ENCODE measurements at places on chromosomes 5 and 9. TPM values are rescaled to one million over a fixed set of nuclear protein-coding genes. Genes with fewer than 3 reads are reported as not detected.

The TMC1 gene
- 0.79 TPM for total RNA-seq

The IFNA13 gene
- under 0.01 TPM for total RNA-seq

The WNT8A gene
- not detected for total RNA-seq

The SUSD3 gene
- total RNA-seq = 0.54 TPM

The PCDHB2 gene
- 1.2 TPM for total RNA-seq

The ABCA2 gene
- 11.6 TPM for total RNA-seq

The CCDC127 gene
- total RNA-seq = 5.5 TPM

The PCDHB3 gene
- total RNA-seq = 0.39 TPM

The CCDC183 gene
- 0.39 TPM for total RNA-seq

The PIP5K1B gene
- total RNA-seq = 0.39 TPM

The MCC gene
- 6.0 TPM for total RNA-seq

The FGD3 gene
- 2.0 TPM for total RNA-seq

The ZDHHC21 gene
- 4.7 TPM for total RNA-seq

The THBS4 gene
- total RNA-seq = 0.79 TPM

The SPARC gene
- 3,526 TPM for total RNA-seq

All from placental epithelial cell (primary cell).